ENCODE measurements at places on chromosomes 3 and 15.
A peak's percentile ranks its signal among the peaks of the same experiment; 100 is the strongest.

DNA sequence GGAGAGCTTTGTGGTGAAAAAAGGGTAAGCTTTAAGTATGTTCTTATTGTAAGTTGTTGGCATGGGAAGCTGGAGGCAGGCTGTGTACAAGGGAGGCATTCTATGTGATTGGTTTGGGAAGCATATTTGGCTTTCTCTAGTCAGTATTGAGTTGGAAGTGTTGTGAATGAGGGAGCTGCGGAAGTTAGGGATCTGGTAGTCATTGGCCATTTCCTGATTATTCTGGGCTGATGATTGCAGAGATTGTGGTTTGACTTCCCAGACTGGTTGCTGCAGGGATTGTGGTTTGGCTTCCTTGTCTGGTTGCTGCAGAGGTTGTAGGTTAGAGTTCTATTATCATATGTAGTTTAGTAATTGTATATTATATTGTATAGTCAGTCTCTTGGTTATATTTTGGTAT is 21.0 kb downstream of the STXBP5L start:
- peak; percentile 69 for DNase-seq

DNA sequence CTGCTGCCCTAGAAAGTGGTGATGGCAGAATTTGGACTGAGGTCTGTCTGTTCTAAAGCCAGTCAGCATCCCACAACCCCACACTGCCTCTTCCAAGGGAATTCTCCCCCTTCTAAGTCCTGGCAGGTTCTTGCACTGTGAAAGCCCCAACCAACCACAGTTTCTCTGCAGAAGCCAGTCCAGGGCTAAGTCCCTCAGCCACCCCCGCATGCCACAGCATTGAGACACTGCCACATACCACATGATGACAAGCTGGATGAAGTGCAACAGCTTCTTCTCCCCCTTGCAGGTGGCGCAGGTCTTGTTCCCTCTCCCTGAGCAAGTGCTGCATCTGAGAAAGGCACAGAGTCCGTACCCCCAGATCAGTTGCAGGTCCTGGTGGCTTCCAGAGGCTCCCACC is 18.6 kb downstream of the SSUH2 start:
- DNase-seq = peak; percentile 62

DNA sequence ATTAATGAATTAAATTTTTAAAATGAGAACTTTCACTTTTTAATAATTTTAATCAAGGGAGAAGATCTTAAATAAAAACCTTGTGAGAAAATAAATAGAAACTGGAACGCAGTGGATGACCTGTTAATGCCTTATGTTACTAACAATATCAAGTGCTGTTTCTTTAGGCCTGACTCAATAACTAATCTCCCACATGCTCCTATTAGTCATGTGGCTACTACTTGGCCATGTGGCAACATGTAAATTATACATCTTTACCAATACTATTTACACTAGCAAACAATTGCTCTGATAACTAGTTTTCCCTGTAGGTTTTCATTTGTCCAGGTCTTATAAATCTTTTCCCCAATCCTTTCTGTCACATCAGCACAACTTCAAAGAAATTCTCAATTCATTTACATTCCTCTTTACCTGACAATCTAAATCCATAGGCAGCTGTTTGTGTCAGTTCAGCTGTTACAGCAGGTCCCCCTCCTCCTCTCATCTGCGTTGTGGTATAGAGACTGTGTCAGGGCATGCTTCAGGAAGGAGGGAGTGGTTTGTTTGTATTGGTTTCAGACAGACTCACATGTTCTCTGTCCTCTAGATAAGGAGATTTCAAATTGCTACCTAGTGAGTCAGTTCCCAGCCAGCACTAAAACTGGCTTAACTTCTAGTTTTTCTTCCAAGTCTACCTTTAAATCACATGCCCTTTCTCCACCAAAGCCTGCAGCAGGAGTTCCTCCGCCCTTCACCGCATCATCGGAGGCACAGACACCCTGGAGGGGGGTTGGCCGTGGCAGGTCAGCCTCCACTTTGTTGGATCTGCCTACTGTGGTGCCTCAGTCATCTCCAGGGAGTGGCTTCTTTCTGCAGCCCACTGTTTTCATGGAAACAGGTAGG is 11.3 kb upstream of the C3orf52 start:
- DNase-seq = peak; percentile 97

DNA sequence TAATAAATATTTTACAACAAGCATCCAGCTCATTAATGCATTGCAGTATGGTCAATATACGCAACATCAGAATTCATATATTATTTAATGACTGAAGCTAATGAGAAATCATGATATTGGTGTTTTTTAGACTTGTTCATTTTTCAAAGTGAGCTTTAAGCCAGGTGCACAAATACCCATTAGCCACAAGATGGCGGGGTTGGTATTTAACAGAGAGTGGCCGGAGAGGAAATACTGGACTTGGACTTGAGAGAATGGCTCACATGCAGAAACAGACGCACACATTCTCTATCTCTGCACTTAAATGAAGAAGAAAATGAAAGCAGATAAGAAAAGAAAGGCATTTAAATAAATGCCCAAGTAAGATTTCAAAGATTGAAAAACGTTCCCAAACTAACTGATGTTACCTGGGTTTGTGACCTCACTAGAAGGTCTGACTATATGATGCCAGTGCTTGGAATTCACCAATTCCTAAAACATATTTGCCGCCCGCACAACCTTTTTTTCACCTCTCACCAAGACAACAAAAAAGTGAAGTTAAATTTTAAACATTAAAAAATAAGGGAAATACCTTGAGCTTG is 21.2 kb upstream of the CRBN start:
- peak; percentile 63 for DNase-seq

DNA sequence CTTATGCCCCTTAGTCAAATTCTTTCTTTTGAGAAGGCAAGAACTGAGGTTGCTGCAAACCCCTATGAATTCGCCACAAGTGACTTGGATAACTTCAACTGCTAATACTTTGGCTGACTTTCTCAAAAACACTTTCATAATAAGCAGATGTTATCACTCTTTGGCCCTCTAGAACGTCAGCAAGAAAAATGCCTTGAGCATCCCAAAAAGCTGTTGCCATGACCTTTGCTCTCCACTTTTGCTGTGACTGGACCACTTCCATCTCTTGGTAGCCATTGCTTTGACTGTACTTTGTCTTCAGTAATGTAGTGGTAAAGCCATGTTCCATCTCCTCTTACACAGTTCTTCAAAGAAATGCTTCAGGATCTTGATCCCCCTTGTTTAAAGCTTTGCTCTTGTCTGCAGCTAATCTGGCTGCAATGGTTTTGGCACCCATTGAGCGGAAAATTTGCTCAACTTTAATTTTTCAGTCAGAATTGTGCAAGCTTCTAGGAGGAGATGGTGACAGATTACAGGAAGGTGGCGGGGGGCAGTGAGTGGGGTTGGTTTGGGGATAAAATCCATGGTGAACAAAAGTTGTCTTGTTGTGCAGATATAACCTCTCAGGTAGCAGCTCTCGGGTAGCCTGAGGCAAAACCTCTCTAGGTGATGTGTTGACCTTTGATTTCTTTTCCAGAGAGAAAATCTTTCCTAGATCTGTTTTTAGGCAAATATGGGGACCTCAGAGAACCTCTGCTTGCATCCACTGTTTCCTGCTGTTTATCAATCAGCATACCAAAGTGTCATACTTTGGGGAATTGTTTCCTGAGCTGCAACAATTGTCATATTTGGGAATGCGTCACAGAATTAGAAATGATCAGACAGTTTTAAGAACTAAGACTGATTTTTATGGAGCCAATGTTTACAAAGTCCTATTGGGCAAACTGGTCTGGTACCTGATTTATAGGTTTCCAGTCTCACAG is 83.6 kb downstream of the CCR1 start:
- DNase-seq = no peak

- peak; percentile 2 for DNase-seq
Observed at GRCh38 chr3:41026394-41027177, 172.7 kb upstream of the CTNNB1 start.

- DNase-seq = no peak
Observed at GRCh38 chr3:61564395-61565059, 3.2 kb downstream of the PTPRG start.

GRCh38 chr3:58072052-58072762 is 64.0 kb downstream of the FLNB start:
- peak; percentile 71 for DNase-seq

DNA sequence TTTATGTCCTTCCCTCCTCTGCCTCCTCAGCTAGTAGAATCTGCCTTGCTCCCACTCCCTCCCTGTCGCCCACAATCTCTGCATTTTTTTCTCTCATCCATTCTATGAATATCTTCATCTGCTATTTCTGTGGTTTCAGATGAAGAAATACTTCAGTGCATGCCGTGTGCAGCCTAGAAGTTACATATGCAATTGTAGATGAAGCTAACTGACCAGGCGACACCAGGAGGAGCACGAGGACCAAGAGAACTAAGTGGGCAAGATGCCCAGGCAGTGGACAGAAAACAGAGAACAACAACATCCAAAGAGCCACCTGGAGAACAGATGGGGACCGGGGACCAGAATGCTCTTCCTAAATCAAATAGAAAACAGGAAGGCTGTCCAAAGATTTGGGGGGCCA is 121.4 kb upstream of the ATP11B start:
- DNase-seq = no peak

GRCh38 chr3:56864090-56864489 is 62.3 kb upstream of the ARHGEF3 start:
- DNase-seq = no peak

DNA sequence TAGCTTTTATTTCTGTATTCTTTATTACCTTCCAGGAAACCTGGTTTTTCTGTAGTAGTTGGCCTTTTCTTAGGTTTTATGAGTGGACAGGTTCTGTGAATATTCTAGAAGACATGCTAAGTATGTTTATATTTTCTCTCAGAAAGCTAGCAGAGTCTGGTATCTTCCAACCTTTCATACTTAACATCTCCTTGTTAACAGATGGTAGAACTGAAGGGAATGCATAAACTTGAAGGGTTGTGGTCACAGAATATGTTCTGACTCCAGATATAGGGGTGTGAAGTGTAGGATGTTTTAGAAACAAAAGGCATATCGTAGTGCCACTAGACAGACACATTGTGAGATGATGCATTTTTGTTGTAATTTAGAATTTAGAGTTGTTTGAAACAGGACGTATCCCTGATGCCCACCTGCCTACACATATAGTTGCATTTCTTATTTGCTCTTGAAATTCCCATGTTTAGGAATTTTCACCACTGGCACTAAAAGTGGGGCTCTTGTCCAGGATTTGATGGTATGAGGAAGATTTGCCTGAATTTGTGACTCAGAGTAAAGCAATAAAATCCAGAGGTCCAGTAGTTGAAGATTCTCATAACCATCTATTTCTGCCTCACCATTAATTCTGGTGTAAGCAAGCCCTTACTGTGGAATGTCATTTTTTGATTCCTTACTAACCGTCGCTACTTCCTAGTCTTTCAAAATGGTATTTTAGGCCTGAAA is 274.5 kb downstream of the FEZF2 start:
- DNase-seq = no peak

Measured in A172 (cell line).